ENCODE measurements at places on chromosomes 5 and 9.

GRCh38 chr9:112200711-112201110, 25.6 kb upstream of the SUSD1 start:
- DNase-seq, result peak; percentile 8

DNA sequence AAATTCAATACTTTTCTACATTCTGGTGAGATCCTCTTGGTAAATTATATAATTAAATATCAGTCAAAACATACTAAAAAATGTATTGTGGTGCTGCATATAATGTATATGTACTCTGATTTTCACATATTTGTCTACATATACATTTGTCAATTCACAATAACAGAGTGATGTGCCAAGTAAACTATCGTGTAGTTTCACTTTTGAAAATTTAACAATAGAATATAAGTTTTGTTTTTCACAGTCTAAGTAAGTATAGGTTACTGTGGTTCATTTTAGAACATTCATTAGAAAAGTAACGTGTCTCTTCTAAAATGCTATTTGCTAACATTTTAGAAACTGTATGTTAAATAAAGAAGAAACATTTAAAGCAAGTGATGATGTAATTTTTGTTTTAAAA, 73.6 kb downstream of the NR3C1 start:
- DNase-seq, result no peak

DNA sequence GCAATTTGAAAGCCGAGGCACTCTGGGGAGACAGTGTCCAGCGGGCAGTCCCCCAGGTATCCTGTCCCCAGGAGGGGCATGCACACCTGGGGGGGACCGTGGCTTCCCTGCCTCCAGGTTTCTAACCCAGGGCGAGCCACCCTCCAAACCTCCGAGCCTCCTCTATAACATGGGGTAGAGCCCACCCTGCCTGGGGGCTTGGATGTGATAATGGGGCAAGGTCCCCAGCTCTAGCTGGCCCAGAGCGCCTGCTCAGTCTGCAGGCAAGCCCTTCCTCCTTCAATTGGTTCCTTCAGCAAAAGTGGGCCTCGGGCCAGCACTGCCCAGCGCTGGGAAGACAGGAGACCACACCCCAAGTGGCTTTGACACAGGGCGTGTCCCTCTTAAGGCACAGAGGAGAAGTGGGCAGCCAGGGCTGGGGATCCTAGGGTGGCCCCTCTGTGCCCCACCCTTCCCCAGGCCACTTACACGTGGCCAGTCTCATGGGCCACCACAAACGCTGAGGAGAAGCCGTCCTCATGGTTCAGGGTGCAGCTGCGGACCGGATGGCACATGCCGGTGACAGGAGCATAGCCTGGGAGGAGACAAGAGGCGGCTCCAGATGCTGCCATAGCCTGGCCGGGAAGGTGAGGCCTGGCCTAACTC, 94.3 kb downstream of the ZNF354C start:
- DNase-seq, result no peak

DNA sequence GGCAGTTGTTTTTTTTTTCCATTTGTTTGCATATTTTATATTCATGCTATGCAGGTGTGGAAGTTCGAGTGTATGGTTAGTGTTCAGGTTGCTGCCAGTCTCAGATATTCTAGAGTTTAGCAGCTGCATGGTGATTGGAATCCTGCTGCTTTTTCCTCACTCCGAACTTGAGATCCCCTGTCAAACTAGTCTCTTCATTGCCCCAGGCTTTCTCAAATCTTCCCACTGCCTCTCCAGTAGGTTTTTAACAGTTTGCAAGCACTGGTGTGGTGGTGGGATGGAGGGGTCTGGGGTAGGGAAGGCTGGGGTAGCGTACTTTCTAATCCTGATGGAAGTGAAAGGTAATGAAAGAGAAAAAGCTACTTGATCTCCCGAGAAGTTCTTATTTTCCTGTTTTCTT, 112.9 kb downstream of the CHSY3 start:
- no peak for DNase-seq

- DNase-seq, result no peak
Observed at GRCh38 chr9:137032858-137033257, 970 bp upstream of the FUT7 start.

DNA sequence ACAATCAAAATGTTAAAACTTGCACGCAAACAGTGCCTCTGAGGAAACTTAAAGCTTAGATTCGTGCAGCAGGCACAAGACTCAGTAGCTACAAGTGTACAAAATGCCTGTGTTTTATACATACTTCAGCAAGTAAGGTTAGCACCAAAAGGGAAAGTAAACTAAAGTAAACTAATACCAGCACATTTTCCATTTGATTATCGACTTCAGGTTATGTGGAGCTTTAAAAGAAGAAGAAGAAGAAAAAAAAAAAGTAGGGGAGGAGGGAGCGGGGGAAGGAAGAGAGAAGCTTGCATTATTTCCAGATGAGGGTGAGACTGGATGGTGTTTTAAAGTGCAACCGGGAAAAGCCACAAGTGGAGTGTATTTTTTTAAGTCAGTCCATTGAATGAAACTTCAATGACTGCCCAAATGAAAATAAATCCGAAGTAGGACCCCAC, 596 bp upstream of the ADAMTS6 start:
- DNase-seq, result no peak

- no peak for DNase-seq
Observed at GRCh38 chr9:102841376-102841775, 153.8 kb upstream of the CYLC2 start.
